NCI-H2081 treated with DMSO at 0.1 percent for 48 hours (cell line): ENCODE measurements at places on chromosomes 13 and 19.

DNA sequence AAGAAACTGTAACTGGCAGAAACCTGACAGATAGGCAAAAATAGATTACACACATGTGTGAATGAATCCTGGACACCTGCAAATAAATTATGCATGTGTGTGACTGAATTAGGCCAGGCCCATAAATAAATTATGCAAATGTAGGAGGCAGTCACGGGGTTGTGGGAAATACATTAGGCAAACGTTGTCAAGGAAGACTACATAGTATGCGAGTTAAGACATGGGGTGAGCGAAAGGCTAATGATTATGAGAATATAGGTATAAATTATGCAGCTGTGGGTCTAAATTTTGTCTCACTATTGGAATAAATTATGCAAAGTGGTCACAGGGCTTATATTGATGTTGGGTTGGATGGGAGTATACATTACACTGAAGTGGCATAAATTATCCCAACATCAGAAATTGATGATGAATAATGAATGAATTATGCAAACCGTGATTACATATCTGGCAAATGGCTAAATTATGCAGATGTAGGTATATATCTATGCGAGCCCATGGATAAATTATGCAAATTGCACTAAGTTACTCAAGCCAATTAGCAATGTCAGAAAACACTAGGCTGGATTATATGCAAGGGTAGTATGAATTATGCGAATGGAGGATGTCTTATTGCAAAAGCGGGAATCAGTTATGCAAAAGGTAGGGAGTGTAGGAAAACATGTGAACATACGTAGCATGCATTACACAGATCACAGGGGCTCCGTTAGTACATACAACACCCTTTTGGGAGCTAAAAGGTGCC, 6.8 kb downstream of the SLC8A2 start:
- no peak for DNase-seq

- no peak for DNase-seq
Measured at GRCh38 chr13:59834801-59835200, 328.9 kb downstream of the DIAPH3 start.

DNA sequence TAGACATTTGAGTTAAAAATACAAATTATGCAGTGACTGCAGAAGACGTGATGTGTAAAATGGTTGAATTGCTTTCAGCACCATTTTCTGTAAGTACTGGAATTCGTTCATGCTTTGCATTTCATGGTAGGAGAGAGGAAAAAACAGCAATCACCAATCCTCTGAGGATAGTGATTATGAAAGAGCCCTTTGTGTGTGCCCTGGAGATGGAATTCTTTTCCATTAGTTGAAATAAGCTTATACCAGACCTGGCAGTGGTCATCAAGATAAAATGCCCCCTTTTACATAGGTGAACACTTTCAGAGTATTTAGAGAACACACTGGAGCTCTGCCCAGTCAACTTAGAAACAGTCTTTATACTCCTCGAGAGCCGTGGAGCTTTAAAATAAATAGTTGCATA, 1.7 kb downstream of the CNMD start:
- DNase-seq = no peak

DNA sequence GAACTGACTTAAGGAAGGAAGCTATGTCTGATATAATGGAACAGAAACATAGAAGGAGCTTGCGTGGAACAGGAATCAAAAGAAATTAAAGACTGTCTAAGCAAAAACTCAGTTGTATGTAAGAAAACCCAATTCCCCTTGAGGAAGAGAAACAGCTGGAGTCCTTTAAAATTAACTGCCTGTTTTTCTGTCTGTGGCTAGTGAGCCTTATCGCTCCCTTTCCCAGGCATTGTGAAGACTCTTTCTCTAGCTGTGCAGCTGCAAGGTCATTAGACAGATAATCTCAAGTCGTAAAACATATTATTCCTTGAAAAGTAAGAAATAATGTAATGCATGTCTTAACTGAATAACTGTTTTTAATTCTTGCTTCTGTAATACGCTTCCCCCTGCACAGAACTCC, 39.7 kb upstream of the IGSF23 start:
- DNase-seq = no peak

GRCh38 chr19:16077984-16078758, 1.9 kb downstream of the TPM4 start:
- DNase-seq = no peak

DNA sequence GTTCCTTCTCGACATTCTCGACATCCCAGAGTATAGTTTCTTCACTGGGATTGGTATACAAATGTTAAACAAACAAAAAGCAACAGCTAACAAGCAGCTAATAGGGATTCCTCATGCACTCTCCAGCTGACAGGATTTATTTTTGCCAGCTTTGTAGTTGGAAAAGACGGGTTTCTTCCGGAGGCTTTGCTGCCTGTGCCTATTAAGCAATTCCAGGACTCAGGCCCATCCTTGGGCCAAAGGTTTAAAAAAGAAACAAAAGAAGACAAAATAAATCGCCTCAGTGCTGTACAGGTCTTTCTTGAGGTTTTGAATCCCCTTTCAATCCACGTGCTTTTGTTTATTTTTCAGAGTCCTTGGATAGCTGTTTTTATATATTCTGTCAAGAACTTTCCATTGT, 1414.5 kb upstream of the PCDH9 start:
- DNase-seq = no peak

- DNase-seq = no peak
Measured at GRCh38 chr19:13611596-13611995, 105.3 kb upstream of the CACNA1A start.

- DNase-seq = no peak
Measured at GRCh38 chr19:32930567-32930966, 41.2 kb downstream of the CEP89 start.

GRCh38 chr13:76936763-76937162, 11.5 kb upstream of the ACOD1 start:
- DNase-seq = no peak

GRCh38 chr19:17778251-17778967, 16.5 kb upstream of the B3GNT3 start:
- no peak for DNase-seq

GRCh38 chr13:114283576-114283975, 2.2 kb downstream of the UPF3A start:
- no peak for DNase-seq

- no peak for DNase-seq
Measured at GRCh38 chr13:113489171-113489548, 1.4 kb downstream of the DCUN1D2 start.

DNA sequence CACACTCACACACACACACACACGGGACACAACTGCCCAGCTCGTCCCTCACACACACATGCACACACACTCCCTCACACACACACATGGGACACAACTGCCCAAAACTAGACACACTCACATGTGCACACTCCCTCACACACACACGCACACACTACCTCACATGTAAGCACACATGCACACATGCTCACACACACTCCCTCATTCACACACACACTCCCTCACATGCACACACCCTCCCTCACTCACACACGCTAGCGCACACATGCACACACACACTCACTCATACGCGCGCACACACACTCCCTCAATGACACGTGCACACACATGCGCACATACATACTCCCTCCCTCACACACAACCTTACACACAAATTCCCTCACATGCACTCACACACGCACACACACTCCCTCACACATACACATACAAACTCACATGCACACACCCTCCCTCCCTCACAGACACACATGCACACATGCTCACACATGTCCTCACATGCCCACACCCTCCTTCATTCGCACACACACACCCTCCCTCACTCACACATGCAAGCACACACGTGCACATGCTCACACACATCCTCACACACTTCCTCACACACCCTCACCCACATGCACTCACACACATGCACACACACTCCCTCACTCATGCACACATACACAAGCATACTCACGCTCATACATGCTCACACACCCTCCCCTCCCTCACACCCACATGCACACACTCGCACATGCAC, 9.0 kb upstream of the RASA3 start:
- DNase-seq = no peak

- DNase-seq = no peak
Measured at GRCh38 chr19:5893907-5894703, 9.5 kb downstream of the NDUFA11 start.
